ENCODE measurements at places on chromosomes 5 and 9.

DNA sequence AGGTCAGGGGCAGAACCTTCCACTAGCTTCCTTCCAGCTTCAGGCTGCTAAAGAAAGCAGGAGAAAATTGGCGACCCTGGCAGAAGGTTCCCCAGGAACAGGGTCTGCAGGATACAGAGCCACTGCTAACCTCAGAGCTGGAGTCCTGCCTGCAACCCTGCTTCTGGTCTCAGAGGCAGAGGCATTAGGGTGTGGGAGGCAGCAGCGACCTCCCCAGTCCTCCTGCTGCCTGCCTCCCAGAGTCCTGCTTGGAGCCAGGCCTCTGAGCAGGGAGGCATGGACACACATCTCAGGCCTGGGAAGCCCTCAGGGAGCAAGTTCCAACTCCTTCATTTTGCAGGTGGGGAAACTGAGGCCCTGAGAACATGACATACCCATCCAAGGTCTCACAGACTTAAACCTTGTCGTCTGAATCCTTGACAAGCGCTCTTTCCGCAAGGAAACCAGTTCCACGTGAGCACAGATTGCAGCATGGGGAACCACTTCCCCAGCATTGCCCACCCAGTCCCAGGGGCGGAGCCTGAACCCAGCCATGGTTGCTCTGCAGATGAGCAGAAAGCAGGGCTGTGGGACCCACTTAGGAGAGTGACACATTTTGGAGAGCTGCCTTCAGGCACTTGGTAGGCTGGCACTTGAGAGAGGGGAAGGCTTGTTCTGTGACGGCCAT lies 28.2 kb upstream of the HAND1 start:
- ATAC-seq, result no peak

GRCh38 chr5:151296974-151297373 lies 6.6 kb downstream of the SLC36A3 start:
- ATAC-seq, result no peak

- ATAC-seq, result no peak
Observed at GRCh38 chr5:73856997-73857396, 231.0 kb downstream of the ARHGEF28 start.

GRCh38 chr9:70466976-70467561 lies 52.6 kb upstream of the KLF9 start:
- ATAC-seq, result no peak

GRCh38 chr9:136348691-136349090 lies 14.9 kb downstream of the DNLZ start:
- ATAC-seq, result no peak

DNA sequence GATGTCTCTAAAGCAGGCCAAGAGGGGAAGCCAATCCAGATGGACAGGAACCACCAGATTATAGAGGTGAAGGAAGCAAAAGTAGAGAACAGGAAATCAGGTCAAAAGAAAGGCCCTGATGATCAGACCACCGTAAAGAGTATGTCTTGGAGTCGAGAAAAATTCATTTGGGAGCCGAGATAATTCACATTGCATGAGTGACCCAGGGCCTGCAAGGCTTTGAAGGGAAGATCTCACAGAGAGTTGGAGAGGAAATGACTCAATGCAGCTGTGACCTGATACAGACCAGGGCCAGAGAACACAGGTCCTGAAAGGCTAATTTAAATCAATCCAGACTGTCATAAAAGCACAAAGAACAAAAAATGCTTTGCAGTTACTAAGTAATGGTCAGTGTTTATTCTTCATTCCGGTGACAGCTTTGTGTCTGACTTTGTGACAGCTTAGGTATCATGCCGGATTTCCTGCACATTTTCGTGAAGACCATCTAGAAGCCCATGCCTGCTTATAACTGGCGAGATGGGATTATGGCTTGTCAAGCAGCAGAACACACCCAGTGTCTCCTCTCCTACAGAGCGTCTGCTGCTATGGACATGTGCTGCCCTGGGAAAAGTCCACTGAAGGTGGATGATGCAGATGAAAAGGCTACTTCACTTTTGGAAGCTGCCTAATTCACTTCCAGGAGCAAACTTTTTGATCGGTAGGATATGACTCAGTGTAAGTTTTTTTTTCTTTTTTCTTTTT lies 5.8 kb upstream of the ACTBL2 start:
- ATAC-seq, result peak; percentile 93

- ATAC-seq, result no peak
Observed at GRCh38 chr5:8227112-8227511, 358.2 kb downstream of the MTRR start.

GRCh38 chr9:34502891-34503290 lies 19.9 kb downstream of the ENHO start:
- no peak for ATAC-seq

DNA sequence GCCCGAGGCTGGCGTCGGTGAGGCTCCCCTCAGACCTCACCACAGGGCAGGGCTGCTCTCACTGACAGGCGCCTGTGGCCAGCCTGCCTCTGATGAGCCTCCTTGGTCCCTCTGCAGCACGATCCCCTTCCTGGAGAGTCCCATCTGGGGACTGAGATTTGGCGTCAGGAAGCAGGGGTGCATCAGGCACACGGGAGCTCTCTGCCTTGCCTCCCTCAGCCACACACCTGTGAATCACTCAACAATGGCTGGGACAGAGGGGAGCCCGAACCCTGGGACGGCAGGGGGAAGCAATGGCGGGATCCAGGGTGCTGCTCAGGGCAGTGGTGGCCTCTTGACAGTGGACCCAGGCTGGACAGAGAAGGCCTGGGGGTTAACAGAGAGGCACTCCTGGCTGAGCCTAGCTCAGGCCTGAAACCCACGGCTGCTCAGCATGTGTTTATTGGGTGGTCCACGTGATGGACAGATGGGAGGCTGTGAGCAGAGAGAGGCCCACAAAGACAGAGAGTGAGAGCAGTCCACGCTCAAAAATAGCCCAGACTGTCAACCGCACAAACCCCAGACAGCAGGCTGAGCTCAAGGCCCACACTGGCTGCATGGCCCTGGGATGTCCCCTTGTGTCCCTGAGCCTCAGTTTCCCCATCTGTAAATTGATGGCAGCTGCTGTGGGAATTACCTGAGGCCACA lies 11.9 kb downstream of the RASGEF1C start:
- no peak for ATAC-seq

DNA sequence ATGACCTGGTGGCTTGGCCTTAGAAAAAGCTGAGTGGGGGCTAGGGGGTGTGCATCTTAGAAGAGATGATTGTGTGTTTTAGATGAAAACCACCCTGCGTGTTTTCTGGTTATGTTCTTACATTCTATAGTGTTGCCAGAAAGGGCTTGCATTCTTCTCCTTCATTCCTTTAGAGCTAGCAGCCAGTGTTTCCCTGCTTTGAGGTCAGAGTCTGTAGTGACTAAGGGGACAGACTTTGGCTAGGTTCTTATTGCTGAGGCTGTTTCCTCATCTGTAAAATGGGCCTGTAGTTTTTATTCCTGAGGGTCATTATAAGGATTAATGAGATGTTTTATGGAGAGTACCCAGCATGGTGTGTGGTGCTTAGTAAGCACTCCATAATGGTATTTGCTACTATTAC lies 6.4 kb downstream of the MAST4 start:
- ATAC-seq, result no peak

DNA sequence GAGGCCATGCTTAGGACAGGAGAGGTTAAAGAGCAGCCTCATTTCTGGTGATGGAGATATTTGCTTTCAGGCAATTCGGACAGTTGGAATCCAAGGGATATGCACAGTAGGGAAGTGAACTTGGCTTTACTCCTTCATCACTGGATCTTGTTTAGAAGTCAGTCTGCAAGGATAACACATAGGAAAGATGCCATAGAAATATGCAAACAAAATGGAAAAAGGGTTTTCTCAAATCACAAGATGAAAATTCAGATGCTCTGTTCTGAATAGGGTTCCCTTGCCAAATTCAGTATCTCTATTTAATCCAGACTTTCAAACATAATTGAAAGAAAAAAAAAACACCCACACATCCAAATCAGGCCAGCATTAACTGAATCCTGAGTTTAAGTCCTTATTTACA lies 166.9 kb downstream of the MEF2C start:
- no peak for ATAC-seq

DNA sequence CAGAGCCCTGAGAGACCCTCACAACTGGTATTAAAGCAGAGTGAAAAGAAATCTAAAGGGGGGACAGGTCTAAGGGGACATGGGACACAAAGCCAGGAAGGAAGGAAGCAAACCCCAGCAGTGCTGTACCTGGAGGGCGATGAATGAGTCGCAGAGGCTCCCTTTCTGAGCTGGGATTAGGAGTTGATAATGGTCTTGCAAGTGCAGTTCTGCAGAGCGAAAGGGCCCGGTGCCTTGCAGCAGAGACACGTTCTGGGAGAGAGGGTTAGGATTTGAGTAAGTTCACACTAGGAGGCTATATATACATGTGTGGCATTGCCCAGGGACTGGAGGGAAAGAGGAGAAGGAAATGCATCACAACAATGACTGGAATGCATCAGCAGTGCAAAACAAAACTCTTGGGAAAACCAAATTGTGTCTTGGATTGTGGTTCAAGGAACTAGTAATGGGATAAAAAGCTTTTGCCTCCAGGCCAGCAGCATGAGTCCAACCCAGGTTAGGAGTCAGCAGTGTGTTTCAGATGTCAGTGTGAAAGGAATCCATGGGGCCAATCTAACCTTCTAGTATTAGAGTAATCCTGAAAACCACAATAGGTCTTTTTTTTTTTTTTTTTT lies 38.8 kb upstream of the LIFR start:
- peak; percentile 42 for ATAC-seq

- ATAC-seq, result no peak
Observed at GRCh38 chr5:42995360-42995751, 44.8 kb downstream of the ANXA2R start.

- ATAC-seq, result peak; percentile 97
Observed at GRCh38 chr5:65506961-65507360, 25.2 kb upstream of the ADAMTS6 start.

DNA sequence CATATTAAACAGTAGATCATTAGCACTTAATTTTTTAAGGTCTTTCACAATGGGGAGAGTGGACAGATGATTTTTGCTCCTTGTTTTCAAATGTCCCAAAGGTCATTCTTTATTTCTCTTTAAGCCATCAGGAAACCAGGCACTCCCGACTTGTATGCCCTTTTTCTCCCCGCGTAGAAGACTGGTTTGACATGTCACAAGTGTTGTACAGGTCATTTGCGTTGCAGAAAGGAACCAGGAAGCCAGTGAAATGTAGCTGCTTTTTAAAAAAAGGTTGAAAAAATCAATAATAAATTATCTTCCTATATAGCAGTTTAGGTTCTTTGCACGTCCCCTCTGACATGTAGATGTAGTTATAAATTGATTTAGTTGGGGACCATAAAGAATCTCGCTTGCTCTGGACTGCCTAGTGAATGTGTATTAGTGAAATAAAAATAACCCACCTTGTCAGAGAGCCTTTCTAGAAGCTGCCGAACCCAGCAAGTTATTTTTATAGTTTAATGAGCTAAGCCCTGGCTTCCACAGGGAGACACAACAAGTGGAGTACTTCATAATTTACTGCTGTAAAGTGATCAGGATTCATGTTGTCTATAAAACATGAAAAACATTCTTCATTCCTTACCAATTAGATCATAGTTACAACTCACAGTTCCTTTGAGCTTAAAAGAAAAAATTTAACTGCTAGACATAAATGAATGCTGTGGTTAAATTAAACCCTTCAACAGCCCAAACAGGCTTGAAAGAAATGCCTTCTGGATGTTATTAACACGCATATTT lies 404.6 kb downstream of the CSNK1G3 start:
- peak; percentile 96 for ATAC-seq

GRCh38 chr9:93093877-93094657 lies 1.9 kb upstream of the CARD19 start:
- no peak for ATAC-seq

- ATAC-seq, result peak; percentile 30
Observed at GRCh38 chr9:125971050-125971449, 223.9 kb downstream of the PBX3 start.

DNA sequence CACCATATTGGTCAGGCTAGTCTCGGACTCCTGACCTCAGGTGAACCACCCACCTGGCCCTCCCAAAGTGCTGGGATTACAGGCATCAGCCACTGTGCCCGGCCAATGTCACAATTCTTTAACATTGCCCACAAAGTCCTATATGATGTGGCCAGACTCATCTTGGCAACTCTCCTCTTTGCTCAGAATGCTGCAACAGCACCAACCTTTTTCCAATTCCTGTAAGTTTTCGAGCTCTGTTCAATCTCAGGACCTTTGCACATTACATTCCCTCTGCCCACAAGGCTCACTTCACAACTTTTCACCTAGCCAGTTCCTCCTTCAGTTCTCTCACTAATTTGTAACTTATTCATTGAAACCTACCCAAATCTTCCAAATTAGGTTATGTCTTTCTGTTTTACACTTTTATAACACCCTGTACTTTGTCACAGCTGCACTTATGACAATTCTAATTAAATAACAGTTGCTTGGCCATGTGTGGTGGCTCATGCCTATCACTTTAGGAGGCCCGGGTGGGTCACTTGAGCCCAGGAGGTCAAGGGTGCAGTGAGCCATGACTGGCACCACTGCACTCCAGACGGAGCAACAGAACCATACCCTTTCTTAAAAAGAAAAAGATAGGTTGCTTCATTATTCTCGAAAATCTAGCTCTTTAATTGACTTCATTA lies 30.9 kb upstream of the GLDC start:
- ATAC-seq, result no peak

DNA sequence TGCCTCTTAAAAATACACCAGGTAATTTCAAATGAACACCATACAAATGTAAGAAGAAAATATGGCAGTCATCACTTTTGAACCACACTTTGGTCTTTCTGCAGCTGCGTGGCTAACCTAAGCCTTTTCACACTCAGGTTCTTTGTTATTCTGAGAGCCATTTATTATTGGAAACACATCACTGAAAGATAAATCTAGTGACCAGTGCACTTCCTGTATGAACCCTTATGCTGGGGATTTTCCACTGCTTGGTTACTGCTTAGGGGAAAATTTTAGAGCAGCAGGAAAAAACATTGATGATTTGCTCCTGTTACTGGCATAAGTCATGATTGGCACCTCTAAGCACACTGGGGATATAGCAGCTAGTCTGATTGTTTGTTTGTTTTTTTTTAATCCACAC lies 58.6 kb upstream of the RANBP3L start:
- ATAC-seq, result no peak

DNA sequence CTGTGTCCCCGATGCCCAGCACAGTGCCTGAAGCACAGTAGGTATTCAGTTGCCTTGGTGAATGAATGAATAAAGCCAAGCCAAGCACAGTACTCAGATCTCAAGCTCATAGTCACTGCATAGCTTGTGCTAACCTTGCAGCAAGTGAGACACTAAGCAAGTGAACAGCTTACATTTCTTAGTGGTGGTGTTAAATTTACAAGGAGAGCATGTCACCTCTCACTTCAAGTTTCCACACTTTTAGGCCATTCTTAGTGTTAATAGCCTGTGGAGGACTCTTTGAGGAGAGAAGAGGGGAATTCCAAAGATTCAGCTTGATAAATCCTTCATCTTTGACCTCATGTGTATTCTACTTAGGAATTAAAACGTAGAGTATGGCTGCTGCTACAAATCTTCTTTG lies 104.7 kb downstream of the C9orf152 start:
- ATAC-seq, result no peak
